ENCODE measurements at places on chromosomes 16 and 17.

- DNase-seq: no peak
These were observed 75.8 kb downstream of the WNT3 start for GRCh38 chr17:46742565-46743270.

- no peak for DNase-seq
These were observed 68.5 kb upstream of the PMFBP1 start for GRCh38 chr16:72240466-72240865.

GRCh38 chr17:66915204-66915611, 49.3 kb upstream of the CACNG4 start:
- DNase-seq: no peak

DNA sequence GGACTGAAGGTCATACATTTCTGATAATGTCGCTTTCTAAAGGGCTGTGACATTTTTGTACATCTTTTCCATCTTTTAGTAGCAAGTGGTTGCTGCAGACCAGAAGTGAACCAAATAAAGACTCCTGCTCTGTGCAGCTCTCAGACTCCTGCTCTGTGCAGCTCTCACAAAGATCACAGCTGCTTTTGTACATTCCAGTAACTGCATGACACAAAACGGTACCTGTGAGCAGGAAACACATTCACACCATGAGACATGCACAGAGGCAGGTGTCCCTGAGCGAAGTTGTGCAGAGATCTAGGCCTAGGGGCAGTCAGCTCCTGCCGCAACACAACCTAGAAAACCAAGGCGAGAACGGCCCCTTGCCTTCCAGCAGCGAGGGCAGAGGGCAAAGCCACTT, 67.5 kb downstream of the KLHDC4 start:
- DNase-seq: no peak

DNA sequence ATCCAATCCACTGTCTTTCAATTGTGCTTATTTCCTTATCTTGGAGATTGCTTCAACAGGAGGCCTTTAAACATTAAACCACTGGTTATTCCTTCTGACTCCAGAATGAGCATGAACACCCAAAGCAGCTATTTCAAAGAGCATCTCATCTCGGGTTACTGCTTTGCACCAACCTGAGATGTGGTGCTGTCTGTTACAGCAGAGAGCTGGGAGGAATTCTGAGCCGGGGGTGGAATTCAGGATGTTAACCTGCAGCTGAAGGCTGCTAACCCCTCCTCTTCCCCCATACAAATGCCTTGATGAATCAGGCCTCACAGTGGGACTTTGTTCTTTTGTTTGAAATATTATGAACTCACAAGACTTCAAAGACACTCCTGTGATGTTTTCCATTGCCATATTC, 113.1 kb downstream of the SHISA9 start:
- no peak for DNase-seq

GRCh38 chr17:78645421-78646295, 68.5 kb upstream of the DNAH17 start:
- DNase-seq: peak; percentile 35

- DNase-seq: no peak
These were observed 1.5 kb upstream of the ADAM11 start for GRCh38 chr17:44757045-44757917.

GRCh38 chr17:79570653-79571052, 40.2 kb downstream of the RBFOX3 start:
- no peak for DNase-seq

DNA sequence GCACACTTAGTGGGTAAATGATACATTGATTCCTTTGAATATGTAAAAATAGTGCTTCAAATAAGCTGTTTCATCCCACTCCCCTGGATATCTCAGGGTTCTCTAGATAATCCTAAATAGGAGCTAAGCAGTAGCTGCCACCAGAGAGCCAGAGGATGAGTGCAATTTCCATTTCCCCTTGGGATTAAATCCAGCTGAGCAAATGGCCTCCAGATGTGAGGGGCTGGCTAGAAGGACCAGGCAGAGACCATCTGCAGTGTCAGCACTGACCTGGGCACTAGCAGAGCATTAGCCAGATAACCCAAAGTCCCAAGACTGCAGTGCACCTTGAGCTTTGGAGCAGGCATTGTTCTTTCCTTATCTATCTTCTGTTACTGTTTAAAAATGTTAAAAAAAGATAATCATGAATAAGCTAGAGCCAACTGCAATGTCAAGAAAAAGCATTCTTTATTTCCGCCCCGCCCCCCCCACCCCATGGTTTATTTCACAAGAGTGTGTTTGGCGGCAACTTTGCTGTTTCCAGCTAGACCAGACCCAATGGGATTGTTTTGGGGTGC, 19.5 kb downstream of the GPR179 start:
- no peak for DNase-seq

DNA sequence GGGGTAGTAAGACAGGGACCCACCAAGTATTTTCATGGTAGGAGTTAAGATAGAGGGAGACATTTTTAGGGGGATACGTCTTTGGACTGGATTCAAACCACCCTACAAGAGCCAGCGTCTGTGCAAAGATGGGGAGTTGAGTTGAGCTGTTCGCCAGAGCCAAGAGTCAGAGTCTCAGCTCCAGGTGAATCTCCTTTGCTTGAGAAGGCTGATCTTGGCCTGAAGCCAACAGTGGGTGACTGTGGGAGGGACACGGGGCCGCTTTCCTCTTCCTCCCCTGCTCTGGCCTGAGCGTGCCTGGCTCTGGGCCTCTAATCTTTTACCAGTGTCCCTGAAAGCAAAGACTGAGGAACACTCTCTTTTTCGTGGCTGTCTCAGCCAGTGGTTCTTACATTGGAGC, 5.4 kb downstream of the TLE7 start:
- DNase-seq: no peak

DNA sequence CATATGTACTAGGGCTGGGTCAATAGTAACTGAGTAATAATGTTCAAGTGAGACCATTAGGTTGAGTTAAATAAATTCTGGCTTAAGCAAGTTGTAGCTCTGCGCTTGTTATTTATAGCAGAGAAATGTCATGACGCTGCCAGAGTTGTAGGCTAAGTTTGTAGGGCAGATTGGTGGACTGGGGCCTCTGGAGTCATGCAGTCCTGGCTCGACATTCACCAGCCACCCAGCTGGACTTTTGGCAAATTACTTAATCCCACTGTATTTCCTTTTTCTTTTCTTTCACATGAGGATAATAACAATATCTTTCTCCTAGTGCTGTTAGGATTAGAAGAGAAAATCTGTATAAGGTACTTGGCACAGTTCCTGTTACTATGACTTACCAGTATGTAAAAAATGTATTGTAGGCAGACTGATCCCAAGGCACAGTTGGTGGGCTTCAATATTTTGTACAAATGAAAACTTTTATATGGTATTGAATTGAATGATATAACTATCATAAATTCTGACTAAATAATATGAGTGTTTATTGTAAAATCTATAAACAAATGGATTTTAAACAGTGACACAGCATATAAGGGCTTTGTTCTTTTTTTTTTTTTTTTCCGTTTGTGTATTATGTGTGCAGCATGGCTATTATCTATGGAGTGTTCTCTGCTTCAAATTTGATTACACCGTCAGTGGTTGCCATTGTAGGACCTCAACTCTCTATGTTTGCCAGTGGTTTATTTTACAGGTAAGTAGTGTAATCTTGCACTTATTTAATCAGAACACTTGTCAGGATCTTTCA, 2.6 kb downstream of the MFSD11 start:
- DNase-seq: no peak

DNA sequence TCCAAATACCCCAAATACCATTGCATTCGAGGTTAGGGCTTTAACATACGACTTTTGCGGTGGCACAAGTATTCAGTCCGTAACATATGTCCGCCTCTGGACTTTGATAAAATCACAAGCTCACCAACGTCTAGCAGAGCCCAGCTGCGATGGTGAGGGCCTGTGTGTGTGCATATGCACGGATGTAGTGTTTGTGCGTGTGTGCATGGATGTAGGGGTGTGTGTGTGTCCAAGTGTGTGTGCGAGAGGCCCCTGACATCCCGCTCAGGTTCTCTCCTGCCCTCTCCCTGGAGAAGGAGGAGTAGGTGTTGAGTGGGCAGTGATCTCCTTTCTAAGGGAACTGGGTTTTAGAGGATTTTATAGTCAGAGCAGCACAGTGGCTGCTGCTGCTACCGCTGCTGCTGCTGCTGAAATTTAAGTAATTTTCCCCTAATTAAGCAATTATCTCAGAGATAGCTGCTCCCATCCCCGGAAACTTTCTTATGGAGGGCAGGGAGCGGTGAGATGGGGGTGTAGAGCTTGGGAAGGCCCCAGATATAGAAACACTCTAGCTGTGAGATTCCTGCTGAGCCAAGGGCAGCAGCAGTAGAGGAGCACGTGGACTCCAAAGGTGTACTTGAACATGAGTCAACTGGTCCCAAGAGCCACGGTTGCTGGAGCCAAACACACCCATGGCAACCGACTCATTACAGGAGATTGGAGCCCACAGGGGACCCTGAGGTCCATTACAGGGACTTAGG, 121.7 kb upstream of the SDK2 start:
- no peak for DNase-seq

- DNase-seq: no peak
These were observed 4.4 kb upstream of the CBFB start for GRCh38 chr16:67024384-67025209.

- peak; percentile 90 for DNase-seq
These were observed 468.7 kb upstream of the C16orf82 start for GRCh38 chr16:26598061-26598460.

- no peak for DNase-seq
These were observed 5.5 kb downstream of the KDM8 start for GRCh38 chr16:27208796-27209195.

DNA sequence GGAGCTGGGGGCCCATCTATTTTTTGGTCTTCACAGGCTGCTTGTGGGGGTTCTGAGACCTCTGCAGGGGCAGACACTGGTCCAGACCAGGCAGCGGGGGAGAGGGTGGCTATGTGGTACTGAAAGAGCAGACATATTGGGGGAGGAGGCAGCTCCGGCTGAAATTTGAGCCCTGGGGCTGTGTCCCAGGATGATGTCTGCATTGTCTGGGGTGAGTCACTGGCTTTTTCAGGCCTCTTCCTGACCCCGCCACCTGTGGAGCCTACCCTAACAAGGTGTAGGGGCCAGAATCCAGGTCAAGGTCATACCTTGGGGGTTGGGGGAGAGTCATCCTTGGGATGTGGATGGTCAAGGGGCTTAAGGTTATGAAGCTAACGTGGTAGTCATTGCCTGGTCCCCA, 2.4 kb downstream of the CORO6 start:
- DNase-seq: no peak

DNA sequence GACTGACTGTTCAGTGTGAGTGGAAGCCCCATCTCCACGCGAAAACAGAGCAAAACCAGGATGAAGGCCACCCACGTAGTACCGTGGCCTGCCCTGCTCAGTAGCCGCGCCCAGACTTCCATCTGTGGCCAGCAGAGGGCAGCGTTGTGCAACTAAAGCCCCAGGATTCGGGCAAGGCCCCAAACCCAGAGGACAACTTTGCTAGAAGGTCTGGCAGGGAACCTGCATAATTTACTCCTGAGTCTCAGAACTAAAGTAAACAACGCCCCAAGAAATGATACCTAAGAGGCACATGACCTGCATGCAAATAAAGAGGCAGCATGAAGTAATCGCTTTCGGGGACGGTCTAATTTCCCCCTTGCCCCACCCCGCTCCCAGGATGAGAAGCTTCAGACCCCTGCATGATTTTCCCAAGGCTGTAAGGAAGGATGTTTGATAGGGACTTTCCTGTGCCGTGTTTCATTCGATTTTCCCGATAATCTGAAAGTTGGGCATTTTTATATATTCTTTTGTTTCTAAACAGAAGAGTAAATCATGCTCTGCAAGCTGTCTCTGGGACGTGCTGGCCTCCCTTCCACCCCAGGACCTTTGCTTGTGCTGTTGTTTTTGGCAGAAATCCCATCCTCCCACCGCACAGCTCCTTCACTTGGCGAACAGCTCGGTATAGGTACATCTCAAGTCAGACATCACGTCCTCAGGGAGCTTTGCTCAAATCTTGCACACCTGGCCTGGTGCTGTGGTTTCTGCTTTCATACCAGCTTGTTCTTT, 18.6 kb downstream of the HSBP1 start:
- DNase-seq: peak; percentile 77

- DNase-seq: no peak
These were observed 1.1 kb downstream of the IFT20 start for GRCh38 chr17:28334171-28334570.

DNA sequence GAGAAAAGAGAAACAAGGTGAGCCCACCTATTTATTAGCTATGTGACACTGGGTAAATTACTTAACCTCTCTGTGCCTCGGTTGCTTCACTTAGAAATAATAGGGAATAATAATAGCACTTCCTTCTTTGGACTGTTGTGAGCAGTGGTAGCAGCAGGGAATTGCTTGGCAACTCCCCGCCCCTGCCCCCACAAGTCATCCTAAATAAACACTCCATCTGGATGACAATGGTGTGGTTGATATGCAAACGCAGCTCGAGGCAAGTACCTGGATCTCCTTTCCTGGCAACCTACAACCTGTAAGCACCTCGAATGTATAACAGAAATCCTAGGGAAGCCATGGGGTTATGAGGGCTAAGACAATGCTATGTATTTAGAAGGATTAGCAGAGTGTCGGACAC, 9.1 kb downstream of the TEKT3 start:
- DNase-seq: no peak

DNA sequence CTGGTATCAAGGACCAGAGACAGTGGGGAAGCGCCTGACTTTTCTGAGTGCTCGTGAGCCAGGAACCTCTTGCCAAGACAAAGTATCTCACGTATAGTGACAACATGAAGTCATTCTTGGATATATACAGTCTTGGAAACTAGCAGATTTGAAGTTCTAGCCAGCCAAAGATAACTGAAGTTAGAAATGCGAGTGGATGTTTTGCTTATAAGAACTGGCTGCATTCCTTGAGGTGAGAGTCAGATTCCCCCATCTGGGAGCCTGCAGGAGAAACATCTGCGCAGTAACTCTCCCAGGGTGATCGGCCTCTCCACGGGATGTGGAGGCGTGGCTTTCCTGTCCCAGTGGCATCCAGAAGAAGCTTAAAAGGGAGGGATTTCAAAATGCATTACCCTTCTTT, 89.8 kb downstream of the SHISA6 start:
- no peak for DNase-seq

DNA sequence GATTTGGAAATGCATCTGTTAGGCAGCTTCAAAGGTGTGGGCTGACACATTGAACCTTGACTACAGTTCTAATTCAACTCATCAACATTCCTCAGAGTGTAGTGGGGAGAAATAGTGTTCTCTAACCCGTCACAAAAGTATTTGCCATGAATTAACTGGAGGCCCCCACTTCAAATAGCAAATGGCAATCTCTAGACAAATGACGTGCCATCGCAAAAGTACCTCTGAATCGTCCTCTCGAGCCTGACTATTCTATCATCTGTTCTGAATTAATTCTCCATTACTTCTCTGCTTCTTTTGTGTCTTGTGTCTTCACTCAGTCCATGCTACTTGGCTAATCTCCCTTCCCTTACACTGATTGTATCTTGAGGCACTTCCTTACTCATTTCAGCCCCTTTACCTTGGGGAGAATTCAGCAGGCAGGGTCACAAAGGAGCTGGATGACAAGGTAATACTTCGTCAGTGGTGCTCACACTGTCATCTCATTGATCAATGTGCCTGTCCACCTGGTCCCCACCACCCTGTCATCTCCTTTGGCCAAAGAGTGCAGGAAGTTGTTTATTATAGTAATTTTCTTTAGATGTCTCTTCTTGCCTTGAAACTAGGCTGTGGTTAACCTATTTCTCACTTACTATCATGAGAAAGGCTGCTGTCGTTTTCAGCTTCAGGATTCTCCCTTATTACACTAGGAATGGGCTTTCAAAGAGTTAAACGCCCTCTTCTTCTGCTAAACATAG, 108.4 kb downstream of the SYCE1L start:
- DNase-seq: no peak
